ENCODE measurements at places on chromosomes 5 and 9.

DNA sequence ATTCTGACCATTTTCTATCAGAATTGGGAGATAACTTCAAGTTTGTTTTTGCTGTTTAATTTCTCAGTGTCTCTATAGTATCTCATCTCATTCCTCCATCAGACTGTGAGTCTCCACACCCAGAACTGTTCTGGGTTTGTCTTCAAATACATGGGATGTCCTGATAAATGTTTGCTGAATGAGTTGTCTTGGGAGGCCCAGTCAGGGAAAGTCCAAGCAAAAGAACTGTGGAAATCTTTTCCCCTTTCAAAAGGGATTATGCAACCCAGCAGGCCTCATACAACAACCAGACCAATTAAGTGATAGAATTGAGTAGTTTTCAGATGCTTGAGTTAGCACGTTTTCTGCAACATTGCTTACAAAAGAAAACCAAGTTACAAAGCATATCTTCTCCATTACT lies 324.4 kb downstream of the BRINP1 start:
- DNase-seq = no peak

DNA sequence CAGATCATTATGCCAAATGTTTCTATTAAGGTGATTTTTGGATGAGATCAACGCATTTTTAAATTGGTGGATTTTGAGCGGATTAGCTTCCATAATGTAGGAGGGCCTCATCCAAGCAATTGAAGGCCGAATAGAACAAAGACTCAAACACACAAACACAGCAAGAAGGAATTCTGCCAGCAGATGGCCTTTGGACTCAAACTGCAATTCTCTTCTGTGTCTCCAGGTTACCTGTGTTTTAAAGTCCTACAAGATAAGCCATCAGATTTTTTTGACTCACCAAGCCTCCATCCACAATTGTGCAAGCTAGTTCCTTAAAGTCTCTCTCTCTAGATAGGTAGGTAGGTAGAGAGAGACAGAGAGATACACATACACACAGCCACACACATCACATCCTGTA lies 25.5 kb downstream of the CDH6 start:
- DNase-seq = no peak

- DNase-seq = no peak
Measured at GRCh38 chr9:29861803-29862202, 2288.5 kb upstream of the C9orf72 start.

- DNase-seq = peak; percentile 74
Measured at GRCh38 chr5:151772029-151772845, 483 bp downstream of the G3BP1 start.

GRCh38 chr5:150146862-150147601 lies 8.6 kb downstream of the PDGFRB start:
- DNase-seq = peak; percentile 64

- DNase-seq = no peak
Measured at GRCh38 chr5:35031276-35031675, 16.5 kb downstream of the AGXT2 start.

GRCh38 chr5:59069438-59070079 lies 486.7 kb downstream of the RAB3C start:
- peak; percentile 82 for DNase-seq

DNA sequence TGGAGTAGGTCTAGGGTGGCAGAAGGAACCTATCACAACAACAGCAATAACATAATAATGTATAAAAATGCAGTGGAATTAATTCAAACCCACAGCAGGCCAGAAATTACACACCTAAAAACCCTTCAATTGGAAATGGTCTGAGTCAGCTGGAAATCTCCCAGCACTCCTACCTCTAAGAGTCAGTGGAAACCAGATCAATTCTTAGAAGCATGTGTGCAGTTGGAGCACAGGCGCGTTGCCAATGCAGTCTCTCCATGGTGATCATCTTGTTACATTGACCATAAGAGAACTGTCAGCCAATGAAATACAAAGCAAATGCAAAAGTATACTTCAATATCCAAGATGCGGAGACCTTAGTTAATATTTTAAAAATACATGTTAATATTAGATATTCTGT lies 15.1 kb upstream of the CSNK1G3 start:
- no peak for DNase-seq

DNA sequence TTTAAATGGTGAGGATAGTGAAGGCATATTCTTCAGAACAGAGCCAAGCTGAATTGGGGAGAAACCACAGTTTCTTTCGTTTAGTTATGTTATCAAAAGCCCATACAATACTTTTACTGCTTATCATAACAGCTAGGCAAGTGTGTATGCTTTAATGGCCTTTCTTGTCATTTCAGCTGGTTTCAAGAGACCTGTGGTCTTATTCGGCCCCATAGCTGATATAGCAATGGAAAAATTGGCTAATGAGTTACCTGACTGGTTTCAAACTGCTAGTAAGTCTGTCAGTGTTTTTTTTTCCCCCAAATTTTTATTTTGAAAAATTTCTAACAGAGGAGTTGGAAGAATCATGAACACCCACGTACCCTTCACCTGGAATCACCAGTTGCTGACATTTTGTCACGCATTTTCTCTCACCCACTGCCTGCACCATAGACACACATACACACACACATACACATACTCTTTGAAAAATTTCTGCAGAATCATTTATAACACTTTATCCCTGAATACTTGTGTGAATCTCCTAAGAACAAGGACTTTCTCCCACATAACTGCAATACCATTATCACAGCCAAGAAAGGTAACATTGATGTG lies 63.7 kb downstream of the TJP2 start:
- no peak for DNase-seq

GRCh38 chr5:68246802-68247201 lies 31.2 kb downstream of the PIK3R1 start:
- DNase-seq = no peak

DNA sequence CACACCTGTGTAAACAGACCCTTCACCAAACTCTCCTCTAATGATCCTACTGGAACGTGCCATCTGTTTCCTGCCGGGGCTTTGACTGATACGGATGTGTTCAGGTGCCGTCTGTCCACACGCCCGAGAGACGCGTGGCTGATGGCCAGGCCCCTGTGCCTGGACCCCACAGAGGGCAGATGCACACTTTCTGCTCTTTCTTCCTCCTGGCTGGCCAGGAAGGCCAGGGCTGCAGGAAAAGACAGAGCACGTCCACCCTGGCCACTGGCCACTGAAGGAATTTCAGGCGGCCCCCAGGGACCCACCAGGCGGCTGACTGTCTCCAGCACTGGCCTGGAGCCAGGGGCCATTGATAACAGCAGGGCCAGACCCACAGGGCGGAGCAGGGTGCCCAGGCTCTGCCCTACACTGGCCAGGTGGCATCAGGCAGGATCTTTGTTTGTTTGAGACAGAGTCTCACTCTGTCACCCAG lies 3.6 kb upstream of the ENG start:
- no peak for DNase-seq

DNA sequence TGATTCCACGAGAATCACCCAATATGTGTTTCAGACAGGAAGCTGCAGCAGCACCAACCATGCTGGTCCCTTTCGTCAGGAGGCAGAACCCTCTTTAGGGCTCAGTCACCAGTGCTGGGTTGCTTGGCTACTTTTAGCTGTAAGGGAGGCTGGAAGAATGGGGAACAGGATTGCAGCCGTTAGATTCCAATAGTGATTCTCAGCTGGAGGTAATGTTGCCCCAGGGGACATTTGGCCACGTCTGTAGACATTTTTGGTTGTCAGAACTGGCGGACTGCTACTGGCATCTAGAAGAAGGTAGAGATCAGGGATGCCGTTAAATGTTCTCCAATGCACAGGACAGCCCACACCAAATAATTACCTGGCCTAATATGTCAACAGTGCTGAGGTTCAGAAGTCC lies 81.8 kb downstream of the ANKRD33B start:
- DNase-seq = no peak

- DNase-seq = no peak
Measured at GRCh38 chr9:10903969-10904368, 291.2 kb upstream of the PTPRD start.

DNA sequence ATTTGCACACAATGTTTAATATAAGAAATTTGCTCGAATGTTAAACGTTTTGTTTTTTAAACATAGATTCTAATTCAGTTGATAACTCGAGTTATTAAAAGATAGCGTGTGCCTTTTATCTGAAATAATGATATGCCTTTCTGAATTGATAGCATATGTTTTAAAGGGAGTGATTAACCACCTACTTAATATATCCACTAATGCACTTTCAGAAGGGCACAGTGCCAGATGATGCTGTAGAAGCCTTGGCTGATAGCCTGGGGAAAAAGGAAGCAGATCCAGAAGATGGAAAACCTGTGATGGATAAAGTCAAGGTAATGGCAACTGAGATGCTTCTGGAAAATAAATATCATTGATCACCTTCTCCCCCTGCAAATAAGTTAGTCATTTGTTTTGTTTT lies 53.9 kb downstream of the ERAP1 start:
- DNase-seq = no peak

GRCh38 chr5:78497573-78498533 lies 137.4 kb downstream of the SCAMP1 start:
- DNase-seq = no peak

GRCh38 chr9:22645893-22646292 lies 199.3 kb downstream of the DMRTA1 start:
- no peak for DNase-seq

DNA sequence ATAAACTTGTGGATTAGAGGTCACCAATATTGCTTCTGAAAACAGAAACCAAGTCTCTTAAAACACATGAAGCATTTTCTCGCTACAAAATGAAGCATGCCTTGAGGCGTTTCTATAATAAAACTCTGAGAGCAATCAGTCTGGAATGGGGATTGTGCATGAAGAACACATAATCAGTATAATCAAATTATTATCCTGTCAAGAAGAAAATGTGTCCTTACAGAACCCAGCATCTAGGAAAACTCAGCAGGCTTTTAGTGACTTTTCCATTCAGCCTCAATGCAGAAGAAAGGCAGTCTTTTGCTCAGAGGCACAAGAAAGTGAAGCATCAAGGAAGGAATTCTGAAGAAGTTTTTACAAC lies 121.9 kb downstream of the CDH18 start:
- DNase-seq = no peak

DNA sequence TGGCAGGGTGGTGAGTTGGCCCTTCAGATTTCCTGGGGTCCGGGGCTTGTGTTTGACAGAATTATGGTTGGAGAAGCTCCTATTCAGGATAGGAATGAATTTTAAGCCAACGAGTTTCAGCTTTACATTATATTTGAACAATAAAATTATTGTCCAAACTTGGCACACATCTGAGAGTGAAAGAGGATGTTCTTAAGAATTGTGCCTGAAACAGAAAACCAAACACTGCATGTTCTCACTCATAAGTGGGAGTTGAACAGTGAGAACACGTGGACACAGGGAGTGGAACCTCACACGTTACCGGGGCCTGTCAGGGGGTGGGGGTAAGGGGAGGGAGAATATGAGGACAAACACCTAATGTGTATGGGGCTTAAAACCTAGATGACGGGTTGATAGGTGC lies 111.8 kb upstream of the ACTBL2 start:
- DNase-seq = no peak

DNA sequence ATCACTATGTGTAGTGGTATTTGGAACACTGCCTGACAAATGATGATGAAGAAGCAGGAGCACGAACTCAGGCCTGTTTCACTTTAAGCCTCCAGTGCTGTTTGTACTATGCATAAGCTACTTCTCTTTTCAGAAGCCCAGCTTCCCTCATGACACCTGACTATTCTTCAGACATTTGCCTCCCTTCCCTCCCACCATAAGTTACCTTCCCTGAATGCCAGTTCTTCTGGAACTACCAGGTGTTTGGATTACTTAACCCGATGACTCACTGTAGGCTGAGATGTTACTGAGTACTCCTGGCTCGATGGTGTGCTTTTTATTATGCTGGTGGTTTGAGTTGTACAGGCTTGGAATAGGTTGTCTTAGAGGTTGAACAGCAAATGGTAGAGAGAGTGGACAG lies 180.0 kb downstream of the SPATA31D1 start:
- no peak for DNase-seq

- no peak for DNase-seq
Measured at GRCh38 chr5:154143211-154143641, 47.3 kb upstream of the GALNT10 start.

GRCh38 chr9:78928625-78929405 lies 631.9 kb downstream of the PSAT1 start:
- DNase-seq = no peak

DNA sequence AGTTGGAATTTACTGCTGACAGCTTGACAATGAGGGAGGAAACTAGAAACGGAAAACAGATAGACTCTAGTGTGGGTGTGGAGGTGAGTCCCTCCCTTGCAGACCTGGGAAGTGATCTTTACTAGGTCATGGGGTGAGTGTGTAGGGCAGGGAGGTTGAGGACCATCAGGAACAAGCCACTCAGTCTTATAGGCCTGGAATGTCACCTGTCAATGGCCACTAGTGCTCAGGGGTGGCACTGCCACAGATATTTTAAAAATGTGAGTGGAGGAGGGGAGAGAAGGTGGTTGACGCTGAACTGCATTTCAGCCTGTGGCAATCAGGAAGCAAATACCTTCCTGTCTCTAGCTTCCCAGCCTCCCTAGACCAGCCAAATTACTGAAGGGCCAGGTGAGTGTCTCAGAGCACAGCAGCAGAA lies 9.0 kb downstream of the OR2S2 start:
- DNase-seq = no peak

DNA sequence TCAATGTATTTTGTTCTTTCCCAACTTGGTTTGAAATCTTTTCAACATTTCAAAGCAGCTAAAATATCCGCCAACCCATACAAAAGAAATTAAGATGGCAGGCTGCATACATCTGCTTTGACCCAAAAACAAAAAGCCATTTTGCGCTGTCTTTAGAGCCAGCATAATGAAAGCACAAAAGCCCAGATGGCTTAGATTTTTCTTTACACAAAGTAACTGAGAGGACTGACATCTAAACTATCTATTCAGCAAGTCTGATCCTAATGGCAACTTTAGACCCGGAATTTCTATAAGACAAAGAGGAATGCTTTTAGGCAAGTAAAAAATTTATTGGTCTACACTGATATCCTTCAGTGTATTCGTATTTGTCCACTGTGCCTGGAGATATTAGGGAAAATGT lies 86.3 kb downstream of the MYO10 start:
- no peak for DNase-seq

DNA sequence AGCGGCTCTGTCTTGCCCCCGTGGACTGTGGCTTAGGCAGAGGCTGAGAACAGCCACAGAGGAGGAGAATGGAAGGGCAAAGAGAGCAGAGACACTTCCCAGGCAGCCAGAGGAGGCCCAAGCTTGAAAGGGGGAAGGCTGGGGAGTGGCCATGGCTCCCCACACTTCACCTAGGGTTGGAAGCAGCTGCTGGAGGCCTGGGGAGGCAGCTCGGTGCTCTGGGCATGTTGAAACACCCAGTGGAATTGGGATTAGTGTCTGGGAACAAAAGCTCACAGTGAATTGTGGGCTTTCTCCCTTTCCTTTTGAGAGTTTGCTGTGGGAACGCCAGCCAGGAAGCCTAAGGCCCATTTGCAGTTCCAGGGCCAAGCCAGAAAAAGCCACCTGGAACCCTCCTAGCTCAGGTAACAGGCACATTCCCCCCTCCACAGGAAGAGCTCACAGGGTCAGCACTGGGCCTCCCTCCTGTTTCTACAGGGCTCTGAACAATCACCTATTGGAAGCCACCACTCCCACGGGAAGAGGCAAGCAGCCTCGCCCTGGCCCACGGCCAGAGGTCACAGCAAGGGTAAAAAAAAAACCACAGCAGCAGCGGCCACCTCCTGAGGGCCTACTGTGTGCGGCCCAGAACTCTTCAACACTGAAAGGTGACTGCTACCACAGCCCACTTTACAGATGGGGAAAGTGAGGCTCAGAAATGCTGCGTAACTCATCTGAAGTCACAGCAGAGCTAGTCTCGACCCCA lies 20.2 kb downstream of the EEIG1 start:
- no peak for DNase-seq
